Transverse colon (tissue), 4 donors: ENCODE measurements at places on chromosomes 12 and 14.

DNA sequence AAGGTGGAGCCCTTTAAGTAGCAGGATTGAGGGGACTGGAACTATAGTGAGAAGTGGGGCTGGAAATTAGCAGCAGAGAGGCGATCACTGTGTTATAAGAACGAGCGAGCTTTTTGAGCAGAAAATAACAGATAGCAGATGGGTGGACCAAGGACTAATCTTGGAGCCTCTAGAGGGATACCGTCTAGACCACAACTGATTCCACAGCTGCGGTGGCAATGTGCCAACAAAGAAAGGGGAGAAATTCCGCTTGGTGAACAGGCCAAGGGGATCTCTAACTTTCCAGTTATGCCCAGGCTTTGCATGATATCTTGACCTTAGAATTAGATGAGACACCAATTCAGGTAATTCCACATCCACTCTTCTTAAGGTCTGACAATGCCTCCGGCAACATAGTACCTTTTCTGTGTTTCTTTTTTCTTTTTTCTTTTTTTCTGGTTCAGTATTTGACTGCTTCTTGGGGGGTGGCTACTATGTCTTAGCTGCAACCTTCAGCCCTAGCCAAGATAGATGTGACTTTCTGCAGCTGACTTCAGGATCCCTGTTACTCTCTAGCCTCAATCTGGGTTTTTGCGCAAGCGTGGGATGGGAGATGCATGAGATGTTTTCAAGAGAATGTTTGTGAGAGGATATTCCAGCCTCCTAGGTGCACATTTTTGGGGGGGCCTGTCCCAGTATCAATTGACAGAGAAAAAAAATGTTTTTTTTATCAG lies 143.4 kb upstream of the CPSF6 start:
- DNase-seq, result no peak

- no peak for DNase-seq
These were observed 3.3 kb downstream of the AKT1 start for GRCh38 chr14:104792101-104792884.

GRCh38 chr12:17020765-17021164 lies 414.8 kb upstream of the LMO3 start:
- no peak for DNase-seq

DNA sequence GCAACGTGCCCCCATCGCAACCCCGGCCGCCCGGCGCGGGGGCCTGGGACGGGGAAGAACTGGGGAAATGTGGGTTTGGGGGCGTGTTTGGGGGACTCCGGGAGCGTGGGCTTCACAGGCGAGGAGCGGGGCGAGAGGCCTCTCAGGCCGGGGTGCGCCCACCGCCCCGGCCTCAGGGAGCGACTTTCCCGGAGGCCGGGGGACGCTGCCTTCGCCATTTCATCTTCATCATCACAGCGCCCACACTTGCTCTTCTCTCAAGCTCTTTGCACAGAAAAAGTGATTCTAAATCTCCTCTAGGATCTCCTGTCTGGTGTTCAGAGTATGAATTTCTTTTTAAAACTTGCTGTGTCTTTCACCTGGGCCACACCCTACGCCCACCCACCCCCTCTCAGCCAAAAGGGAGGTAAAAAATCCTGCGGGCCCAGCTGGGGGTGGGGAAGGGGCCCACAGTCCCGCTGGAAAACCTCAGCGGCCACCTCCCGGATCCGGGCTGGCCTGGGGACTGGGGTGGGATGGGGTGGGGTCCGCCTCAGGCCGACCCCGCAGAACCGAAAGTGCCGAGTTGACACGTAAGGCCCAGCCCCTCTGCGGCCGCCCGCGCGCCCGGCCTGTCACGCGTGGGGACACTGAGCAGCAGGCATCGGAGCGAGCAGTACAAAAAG lies 7.4 kb downstream of the CDKN1B start:
- no peak for DNase-seq

- peak; percentile 43 for DNase-seq
These were observed 526 bp downstream of the MLXIP start for GRCh38 chr12:122079033-122079531.

GRCh38 chr12:131092901-131093603 lies 139.3 kb downstream of the ADGRD1 start:
- peak; percentile 65 for DNase-seq

- no peak for DNase-seq
These were observed 113.0 kb downstream of the MED13L start for GRCh38 chr12:116164250-116165035.

DNA sequence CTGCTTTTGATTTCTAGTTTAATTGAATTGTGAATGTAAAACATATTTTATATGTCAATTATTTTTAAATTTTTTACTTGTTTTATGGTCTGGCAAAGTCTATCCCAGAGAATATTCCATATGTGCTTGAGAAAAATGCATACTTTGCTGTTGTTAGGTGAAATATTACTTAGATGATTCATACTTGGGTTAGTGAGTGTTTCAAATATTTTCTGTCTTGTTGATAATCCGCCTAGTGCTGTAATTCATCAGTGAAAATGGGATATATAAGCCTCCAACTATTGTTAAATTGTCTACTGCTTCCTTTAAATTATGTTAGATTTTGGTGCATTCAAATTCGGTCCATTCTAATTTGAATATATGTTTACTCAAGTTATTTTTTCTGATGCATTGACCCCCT lies 395.5 kb downstream of the LRFN5 start:
- no peak for DNase-seq

DNA sequence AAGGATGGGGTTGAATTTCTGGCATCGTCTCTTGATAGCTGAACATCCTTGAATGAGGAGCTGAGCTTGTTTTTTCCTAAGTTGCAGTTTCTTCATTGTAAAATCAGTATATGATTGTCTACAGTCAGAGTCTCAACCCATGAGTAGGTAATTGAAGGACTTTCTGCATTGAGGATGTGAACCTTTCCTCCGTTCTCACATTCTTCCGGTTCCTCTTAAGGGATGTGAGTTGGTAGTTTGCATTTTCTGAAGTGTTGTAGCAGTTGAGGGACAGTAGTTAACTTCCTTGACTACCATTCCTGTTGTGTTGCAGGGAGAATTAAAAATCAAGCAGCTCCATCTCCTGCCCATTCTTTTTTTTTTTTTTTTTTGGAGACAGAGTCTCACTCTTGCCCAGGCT lies 19.1 kb downstream of the TPCN1 start:
- no peak for DNase-seq

DNA sequence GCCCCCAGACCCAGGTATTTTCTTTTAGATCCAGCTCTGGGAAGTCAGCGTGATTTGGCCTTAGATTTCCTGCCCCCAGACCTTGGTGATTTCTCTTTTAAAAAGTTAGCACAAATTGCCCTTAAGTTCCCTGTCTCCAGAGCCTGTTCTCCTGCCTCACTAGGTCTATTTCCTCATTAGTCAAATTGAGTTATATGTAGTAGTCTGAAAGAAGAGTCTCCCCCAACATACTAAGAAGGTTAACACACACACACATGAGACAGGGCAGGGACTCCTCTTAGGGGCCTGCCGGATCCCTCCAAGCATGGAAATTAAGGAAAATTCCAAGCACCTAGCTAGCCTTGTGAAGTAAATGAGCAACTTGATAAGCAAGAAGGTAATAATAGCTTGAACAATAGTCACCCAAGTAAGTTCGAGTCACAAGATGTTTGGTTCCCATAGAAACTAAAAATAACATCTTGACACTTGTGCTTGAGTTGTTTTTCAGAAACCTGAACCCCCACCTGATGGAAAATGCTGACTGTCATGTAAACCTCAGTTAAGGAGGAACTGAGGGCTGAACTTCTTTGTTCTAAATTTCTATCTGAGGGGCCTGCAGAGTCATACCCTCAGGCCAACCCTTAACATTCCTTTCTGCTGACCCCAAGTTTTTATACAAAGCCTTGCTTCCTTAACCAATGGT lies 51.6 kb downstream of the CAND1 start:
- no peak for DNase-seq

- no peak for DNase-seq
These were observed 7.9 kb downstream of the GCN1 start for GRCh38 chr12:120186654-120187053.

DNA sequence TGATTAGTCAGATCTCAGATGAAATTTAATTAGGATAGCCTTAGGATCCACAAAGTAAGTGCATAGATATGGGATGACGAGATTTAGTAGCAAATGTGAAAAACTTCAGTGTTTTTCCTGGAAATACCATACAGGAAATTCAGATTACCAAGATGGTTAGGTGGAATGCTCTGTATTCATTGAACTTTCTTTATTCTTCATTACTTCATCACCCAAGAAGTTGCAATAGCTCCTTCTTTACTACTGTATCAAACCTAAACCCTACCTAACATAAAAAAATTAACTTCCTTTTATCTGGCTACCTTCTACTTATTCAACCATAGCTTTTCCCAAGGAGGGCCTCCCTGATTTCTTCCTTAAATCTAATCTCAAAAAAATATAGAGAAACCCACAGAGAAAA lies 100.4 kb downstream of the TTC6 start:
- DNase-seq, result no peak
